ENCODE measurements at places on chromosomes 5 and 9.

DNA sequence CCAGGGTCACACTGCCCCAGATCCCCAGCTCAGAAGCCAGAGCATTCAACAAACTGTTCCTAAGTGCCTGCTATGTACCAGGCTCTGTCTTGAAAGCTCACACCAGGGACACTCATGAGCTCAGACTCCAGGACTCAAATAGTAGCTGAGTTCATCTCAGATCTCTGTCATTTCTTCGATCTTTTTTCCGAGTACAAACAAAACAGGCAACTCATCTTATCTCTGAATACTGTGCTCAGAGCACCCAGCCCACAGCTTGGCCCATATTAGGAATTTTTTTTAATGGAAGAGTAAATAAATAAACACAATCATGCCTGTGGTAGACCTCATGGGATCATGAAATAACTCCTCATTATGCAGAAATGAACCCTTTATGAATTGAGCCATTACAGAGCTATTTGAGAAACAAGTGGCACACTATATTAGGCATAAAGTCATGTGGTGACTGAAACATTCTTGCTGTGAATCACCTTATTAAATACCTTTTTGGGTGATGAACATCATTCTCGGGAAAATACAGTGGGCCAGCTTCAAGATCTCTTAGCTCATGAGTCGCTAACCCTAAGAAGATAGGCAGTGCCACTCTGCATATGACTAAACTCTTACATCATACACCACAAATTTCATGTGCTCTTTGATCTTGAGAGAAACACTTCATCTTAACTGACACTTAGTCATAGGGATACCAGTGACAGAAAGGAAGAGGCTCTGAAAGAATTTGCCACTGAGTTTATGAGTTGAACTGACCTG, 9.9 kb downstream of the SH3RF2 start:
- DNase-seq: no peak

DNA sequence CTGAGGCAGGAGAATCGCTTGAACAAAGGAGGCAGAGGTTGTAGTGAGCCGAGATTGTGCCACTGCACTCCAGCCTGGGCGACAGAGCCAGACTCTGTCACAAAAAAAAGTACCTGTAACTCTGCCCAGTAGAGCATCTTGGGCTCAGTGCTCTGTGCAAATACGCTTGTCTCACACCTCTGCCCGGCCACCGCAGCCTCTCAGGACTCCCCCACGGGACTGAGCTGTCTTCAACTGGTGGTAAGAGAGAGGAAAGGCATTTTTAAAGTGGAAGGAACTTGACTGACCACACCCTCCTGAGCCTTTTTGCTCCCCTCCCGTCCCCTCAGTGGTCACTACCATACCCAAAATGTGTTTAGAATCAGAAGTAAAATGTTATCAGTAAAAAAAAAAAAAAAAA, 174.3 kb upstream of the PIK3R1 start:
- DNase-seq: no peak

- no peak for DNase-seq
Observed at GRCh38 chr5:3002230-3002629, 250.8 kb upstream of the IRX2 start.

GRCh38 chr5:1096838-1097237, 15.0 kb downstream of the SLC12A7 start:
- no peak for DNase-seq

DNA sequence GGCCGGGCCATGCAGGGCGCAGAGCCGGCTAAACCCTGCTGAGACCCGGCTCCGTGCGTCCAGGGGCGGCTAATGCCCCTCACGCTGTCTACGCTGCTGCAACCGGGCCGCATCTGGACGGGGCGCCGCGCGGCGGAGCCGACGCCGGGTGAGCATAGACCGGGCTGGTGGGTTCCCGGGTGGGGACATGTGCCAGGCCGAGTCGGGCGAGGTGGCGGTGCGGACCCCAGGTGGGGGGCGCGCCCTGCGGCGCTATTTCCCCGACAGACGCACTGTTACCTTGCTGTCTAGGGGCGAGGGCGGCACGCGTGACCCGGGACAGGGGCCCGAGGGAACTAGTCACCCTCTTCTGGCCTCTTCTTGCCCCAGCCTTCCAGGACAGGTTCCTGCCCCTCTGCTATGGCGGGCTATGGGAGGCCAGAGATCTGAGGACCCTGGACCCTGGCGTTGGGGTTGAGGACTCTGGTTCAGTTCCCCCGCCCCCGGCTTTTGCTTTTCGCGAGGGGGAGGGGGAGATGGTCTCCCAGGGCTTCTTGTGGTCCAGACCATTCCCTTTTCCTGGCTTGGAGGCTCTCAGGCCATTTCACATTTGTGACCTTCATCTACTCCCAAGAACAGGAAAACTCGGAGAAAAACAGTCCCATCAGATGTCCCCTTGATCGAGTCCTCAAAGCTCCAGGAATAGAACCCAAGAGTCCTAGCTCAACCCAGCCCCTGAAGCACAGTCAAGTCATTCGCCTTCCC, 536 bp downstream of the SLC27A4 start:
- DNase-seq: no peak

- no peak for DNase-seq
Observed at GRCh38 chr9:28135549-28135948, 562.3 kb upstream of the C9orf72 start.

DNA sequence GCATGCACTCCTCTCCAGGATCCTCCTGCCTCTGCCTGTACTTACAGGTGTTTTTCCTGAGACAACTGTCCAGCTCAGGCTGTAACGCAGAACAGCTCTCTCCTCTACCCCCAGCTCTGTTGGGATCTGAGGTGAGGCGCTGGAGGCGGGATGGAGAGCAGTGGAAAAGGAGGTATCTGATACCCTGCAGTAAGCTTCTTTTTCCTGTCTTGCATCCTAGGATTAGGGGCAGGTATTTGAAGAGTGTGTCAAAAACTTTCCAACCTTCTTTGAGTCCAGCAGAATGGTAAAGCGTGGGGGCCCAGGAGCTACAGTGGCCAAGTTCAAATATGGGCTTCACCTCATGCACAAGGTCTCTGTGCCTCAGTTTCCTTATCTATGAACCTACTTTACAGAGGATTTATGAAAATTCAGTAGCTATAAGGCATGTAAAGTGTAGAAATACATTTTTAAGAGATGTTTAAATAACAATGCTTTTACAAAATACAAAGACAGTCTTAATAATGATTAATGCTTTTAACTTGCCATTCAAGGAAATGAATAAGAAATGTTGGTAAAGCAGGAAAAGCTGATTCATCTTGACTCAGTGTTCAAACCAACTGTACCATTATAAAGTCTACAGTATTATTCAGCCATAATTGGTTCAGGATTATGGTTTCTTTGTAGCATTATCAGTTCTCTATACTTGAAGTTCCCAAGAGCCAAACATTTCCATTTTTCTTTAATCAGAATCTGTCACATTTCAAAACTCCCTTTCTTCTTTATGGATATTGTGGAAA, 26.1 kb downstream of the MAP1B start:
- DNase-seq: no peak

DNA sequence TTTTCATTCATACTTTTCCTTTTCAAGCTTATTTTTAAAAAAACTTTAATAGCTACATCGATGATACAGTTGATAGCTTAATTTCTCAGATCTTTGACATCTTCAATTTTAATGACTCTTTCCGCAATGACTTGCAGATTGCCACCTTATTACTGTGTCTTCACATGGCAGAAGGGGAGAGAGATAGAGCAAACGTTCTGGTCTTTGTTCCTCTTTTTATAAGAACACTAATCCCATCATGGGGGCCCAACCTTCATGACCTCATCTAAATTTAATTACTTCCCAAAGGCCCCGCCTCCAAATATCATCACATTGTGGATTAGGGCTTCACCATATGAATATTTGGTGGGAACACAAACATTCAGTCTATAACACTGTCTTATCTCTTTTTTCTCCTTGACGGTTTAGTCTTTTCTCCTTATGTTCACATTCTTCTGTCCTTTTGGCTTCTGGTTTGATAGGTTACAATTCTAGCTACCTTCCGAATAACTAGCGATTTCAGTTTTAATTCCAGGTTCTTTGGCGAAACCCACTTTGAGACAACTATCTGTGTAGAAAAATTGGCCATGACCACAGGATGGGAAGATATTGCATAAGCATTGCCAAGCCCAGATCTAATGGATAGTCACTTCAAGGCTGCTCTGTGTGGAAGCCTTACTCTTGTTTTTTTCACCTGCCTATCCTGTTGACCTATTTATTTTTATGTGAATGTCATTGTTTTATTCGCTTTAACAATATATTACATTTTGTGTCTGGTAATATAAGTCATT, 5.0 kb downstream of the ZNF189 start:
- no peak for DNase-seq

DNA sequence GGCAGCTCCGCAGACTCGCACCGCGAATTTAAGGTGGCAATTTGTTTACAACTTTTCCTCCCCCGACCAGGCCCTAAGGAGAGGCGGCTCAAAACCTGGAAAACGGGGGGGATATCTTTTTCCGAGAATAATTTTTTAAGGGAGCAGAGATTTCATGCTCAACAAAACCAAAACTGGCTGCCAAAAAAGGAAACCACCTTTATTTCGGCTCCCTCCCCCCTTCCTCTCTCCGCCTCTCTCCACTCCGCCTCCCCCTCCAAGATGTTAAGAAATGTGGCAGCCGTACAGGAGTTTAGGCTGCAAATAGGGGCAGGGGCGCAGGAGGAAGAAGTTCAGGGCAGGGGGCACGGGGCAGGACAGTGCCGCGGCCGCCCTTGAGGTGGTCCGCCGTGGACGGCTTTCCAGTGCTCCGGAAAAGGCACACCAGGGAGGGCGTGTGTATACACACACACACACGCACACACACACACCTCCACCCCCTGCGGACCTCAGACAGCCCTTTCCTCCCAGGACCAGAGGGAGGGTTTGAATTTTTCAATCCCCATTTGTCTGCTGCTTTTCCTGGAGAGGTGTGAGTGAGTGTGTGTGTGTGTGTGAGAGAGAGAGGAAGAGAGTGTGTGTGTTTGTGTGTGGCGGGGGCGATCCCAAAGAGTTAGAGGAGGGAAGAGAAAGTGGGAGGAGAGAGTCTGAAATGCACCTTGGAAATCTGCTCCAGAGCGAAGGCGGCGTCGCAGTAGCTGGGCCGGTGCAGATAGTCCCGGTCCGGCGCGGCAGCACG, 9.1 kb downstream of the PTCH1 start:
- DNase-seq: no peak

DNA sequence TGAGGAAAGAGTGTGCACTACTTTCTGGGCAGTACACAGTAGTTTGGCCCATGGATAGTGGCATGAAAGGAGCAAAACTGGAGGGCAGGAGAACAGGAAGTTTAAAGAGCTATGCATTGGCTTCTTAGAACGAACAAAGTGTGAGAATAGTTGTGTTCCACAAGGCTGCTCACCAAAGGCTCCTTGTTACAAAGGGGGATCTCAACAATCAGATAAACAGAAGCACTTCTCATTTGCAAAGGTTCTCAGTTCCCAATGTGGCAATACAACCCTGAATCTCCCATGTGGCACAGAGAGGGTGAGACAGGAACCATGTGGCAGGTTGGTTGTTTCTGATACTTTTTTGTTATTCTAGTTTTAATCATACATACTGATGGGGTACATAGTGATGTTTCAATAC, 158.4 kb downstream of the CARTPT start:
- no peak for DNase-seq

DNA sequence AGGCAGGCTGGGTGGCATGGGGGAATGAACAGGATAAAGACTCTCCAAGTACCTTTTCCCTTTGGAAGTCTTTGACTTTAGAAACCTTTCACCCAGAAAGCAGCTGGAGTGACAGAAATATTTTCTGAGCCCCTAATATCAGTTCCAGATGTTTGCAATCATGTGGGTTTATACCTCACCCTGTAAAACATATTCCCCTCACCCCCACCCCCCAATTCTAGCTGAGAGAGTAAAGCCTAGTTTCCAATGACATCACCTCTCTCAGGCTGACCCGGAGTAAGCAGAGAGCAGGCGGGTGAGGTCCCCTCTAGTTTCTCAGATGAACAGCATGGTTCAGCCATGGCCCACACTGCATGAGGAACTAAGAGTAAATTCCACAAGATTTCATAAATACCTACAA, 82.9 kb upstream of the TRIM32 start:
- DNase-seq: no peak

- no peak for DNase-seq
Observed at GRCh38 chr9:99873943-99874584, 32.4 kb upstream of the STX17 start.

- DNase-seq: no peak
Observed at GRCh38 chr5:141490271-141490670, 1.4 kb downstream of the PCDHGC5 start.

DNA sequence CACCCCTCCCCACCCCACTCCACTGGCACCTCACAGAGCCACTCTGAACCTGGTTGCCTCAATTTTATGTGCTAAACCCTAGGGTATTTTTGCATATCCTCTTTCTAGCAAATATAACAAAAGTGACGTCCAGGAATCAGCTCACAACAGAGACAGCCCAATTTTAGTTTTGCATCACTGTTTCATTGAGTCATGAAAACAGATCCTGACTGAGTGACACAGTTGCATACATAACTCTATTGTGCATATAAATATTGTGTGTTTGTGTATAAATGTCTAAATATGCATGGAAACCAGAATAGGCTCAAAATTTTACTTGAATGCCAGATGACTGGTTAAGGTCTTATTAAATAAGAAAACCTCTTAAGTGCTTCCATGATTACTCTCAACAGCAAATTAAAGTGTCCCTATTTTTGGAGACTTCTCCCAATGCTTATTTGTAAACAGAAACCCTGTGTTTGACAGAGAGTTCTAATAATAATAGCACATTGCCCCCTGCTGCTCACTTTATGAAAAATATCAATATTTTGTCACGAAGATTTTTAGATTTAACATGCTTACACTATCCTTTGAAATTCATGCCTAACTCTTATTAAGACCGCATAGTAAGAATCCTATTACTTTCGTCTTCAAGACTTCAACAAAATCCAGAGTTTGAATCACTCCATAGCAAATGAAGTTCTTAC, 75.5 kb upstream of the PRRC1 start:
- no peak for DNase-seq

DNA sequence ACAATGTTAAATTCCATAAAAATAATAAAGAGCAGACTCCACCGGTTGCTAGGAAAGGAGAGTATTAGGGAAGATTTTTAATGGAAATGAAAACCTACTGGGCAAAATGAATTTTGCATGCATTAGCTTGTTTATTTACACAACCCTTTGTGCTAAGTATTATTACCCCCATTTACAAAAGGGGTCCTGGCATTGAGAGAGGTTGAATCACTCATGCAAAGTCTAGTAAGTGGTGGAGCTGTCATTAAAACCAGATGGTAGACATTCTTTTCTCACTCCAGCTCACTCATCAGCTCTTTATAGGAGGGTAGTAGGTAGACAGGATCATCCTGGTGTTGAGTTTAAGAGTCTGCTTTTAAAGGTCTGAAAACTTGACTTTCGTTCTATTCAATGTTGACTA, 395.1 kb downstream of the PLK2 start:
- no peak for DNase-seq

DNA sequence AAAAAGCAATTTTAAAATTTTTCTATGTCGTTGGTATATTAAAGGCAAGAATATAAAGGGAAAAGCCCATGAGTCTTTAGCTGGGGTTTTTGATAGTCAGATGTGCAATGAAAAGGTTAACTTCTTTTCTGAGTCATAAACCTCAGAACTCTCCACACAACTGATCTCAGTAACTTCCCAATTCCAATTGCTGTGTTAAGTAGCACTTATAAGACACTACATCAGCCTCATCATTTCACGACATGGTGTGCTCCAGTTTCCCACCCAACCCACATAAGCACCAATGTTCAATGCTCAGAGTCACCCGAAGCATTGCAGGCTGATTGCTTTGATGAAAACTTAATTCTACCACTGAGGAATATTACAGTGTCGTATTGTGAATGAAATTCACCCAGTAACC, 155.8 kb downstream of the TSSK1B start:
- no peak for DNase-seq

- no peak for DNase-seq
Observed at GRCh38 chr9:112145886-112146285, 29.2 kb downstream of the SUSD1 start.

Measured in cortex of kidney (tissue), 1 donor.